ENCODE measurements at places on chromosomes 3 and 15.

DNA sequence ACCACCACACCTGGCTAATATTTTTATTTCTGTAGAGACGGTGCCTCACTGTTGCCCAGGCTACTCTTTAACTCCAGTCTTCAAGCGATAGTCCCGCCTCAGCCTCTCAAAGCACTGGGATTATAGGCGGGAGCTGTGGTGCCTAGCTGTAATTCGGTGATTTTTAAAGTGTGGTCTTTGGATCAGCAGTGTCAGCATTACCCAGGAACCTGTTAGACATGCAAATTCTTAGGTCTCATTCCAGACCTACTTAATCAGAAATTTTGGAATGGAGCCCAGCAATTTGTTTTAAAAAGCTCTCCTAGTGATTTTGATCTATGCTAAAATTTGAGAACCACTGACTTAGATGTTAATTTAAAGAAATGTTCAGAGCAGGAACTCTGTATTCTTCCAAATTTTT, 51.9 kb downstream of the GOLM2 start:
- DNase-seq, result no peak

DNA sequence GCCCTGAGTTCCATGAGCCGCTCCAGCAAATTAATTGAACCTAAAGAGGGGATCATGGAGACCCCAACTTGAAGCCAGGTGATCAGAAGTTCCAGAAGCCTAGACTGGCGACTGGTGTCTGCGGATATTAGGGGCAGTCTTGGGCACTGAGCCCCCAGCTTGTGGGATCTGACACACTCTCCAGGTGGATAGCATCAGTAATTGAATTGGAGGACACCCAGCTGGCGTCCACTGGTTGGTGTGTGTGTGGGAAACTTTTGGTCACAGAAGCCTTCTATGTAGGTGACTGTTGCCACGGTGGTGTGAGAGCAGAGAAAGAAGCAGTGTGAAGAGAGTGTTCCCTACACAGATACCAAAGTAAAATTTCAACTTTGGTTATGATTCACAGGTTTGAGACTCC, 106.0 kb upstream of the ADPGK start:
- no peak for DNase-seq

GRCh38 chr15:39300451-39301153, 280.3 kb upstream of the THBS1 start:
- DNase-seq, result no peak

GRCh38 chr15:58517682-58518525, 86.1 kb downstream of the LIPC start:
- DNase-seq, result no peak

DNA sequence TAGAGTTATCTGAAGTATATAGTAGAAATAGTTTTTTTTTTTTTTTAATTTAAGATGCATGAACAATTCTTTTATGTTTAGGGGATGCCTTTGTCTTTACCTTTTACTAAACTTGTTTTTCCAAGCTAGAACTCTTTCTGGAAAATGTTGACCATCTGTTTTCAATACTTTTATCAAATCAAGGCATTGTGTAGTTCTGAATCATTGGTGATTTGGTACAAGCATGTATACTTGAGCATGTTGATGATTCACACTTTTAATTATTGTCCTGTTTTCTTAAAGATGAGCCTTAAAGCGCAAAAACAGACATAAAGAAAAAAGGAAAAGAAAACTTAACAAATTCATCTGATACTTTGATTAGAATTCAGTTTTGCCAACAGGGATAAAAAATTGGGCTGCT, 28.3 kb downstream of the PDCD6IP start:
- DNase-seq, result no peak

- DNase-seq, result no peak
Measured at GRCh38 chr3:188197388-188197847, 43.5 kb downstream of the LPP start.

Data from stimulated activated CD4-positive, alpha-beta T cell treated with anti-CD3 and anti-CD28 coated beads, TNF-alpha, amount 100 ng/mL, for 4 hours (primary cell).